ENCODE measurements at places on chromosomes 1 and 21. TPM values are rescaled to one million over a fixed set of nuclear protein-coding genes. Genes with fewer than 3 reads are reported as not detected.

Gene LGR6
- polyA plus RNA-seq, result 10.9 TPM

DNA sequence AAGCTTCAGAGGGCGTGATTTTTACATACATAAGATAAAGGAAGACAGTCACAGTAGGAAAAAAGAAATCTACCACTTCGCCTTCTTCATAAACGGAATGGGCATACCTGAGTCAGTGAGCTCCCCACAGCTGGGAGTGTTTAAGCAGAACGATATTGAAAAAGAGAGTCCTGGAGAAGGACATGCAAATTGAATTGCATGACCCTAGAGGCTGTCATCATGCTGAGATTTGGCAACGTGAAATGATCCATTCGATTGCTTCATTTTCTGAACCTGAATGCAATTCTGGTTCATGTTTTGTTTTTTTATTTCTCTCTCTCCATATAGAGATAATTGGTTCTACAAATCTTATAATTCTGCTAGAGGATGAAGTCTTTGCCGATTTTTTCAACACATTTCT, 3.7 kb downstream of the RGSL1 start:
- H3K4me1 ChIP-seq, result no peaks in the 10 kb centered on the region
- H3K36me3 ChIP-seq, result no peaks in the 10 kb centered on the region
- no peak overlapping the region for H3K4me3 ChIP-seq
- H3K27me3 ChIP-seq, result peaks cover 7% of the 10 kb centered on the region

DNA sequence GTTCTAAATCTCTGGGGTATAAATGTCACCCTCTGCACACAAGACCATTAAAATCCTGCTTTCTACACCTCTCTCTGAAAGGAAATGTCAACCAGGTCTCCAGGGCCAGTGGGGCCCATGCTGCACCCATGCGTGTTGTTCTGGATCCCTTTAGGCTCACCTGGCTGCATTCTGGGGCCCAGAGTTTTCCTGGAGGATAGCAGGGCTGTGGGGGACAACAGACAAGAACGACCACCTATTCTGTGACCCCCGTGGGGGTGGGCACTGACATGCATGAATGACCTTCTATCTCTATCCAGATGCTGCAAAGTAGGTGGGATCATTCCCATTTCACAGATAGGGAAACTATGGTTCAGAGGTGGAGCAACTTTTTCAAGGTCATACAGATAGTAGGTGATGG, 41.6 kb downstream of the TNNT2 start:
- H3K4me1 ChIP-seq, result no peaks in the 10 kb centered on the region
- no peak overlapping the region for H3K4me3 ChIP-seq
- no peak for DNase-seq
- no peak overlapping the region for H3K27ac ChIP-seq

DNA sequence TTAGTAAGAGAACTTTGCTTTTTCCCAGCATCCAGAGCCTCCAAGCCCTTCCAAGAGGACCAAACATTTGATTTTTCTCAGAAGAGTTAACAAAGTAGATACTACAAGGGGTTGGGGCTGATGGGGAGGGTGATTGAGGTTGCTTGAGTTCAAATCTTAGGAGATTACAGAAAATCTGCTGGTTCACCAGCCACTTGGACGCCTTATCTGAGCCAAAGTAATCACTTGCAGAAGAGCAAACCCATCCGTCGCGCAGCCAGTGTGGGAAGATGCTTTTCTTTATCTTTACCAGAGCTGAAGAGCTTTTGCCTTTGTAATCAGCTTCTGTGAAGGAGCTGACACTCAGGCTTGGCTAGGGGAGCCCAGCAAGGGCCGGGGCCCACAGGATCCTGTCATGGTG, 91.9 kb upstream of the CTTNBP2NL start:
- H3K27ac ChIP-seq, result no peak overlapping the region
- H3K4me1 ChIP-seq, result no peaks in the 10 kb centered on the region
- no peak overlapping the region for H3K4me3 ChIP-seq
- no peak for DNase-seq
- no peaks in the 10 kb centered on the region for H3K36me3 ChIP-seq

DNA sequence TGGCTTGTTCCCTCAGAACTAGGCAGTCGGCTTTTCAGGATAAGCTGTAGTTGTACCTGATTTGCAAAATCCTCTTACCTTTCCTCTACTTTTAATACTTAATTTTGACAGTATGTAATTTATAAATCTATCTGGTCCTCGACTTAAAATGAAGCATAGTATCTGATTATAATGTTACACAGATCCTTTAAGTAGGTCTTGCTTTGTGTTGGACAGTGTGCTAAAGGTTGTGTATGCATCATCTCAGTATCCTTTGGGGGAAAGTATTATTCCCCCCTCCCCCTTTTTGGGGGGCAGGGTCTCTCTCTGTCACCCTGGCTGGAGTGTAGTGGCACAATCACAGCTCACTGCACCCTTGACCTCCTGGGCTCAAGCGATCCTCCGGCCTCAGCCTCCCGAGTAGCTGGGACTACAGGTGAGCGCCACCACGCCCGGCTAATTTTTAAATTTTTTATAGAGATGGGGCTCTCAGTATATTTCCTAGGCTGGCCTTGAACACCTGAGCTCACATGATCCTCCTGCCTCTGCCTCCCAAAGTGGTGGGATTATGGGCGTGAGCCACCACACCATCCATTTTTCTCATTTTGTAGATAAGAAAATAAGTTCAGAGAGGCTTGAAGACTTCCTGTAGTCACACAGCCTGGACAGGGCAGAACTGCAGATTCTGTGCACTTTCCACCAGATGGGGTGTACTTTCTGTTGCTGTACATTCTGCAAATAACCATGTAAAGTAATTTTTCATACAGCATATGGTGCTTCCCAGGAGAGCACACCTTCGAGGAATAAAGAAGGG, 791 bp upstream of the STX6 start:
- peaks cover 41% of the 10 kb centered on the region for H3K4me1 ChIP-seq
- no peak for DNase-seq
- peaks cover 4% of the 10 kb centered on the region for H3K36me3 ChIP-seq
- peak overlapping the region; percentile 94 for H3K4me3 ChIP-seq
- peaks cover 31% of the 10 kb centered on the region for H3K27me3 ChIP-seq
